PC-3 (cell line): ENCODE measurements at places on chromosomes 3 and 15.

GRCh38 chr15:89023311-89023961 lies 64.8 kb upstream of the ABHD2 start:
- no peak for DNase-seq

DNA sequence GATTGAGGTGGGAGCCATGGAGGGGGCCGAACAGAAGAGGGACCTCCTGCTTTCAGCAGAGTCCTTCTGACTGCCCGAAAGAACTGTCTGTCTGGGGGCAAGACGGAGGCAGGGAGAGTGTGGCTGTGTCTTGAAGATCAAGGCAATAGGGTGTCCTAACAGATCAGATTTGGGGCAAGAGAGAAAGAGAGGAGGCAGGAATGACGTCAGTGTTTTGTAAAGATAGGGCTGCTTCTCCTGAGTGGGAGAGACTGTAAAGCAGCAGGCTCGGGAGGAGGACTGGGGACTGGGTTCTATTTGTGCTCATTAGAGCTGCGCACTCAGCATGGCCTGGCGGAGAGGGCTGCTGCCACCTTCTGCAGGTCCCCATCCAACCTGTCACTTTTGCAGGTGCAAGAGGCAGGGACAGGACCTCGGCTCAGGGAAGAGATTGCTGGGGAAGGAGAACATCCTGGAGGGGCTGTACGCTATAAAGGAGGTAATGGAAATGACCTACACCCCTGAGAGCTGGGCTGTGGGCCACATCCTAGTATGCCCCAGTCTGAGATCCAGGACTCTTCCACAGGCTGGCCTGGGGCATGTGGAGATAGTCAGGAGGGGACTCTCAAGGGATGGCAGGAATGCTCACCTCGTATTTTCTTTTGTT lies 29.0 kb upstream of the FGD5 start:
- DNase-seq, result no peak

DNA sequence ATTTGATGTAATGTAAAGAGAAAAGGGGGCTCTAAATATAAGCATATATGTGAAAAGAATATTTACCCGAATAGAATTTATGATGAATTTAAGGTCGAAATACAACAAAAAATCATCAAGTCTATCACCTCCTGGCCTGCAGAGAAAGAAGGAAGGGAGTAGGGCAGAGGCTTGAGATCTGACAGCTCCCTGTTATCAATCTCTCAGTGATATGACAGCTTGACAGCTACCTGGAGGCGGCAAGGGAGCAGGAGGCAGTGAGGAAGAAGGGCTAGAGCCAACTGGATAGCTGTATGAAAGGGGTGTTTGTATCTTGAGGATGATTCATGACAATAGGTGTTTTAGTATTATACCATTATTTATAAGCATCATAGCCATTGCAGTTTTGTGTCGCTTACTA lies 299.8 kb upstream of the DNAJC19 start:
- no peak for DNase-seq

DNA sequence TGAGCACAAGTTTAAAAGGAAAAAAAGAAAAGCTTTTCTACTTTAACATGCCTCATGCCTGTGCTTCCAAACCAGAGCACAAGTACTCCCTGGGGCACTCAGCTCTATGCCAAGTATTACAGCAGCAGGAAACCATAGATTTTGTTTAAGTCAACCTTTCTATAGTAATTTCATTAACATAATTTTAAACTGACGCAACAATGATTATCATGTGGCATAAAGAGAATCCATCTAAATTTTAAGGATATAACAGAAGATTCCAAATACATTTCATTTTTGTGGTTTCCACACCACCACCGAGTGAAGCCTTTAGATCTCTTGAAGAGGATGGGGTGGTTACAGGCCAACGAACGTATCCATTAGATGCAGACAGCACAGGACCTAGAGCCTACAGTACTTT lies 112.1 kb downstream of the TNIK start:
- no peak for DNase-seq

DNA sequence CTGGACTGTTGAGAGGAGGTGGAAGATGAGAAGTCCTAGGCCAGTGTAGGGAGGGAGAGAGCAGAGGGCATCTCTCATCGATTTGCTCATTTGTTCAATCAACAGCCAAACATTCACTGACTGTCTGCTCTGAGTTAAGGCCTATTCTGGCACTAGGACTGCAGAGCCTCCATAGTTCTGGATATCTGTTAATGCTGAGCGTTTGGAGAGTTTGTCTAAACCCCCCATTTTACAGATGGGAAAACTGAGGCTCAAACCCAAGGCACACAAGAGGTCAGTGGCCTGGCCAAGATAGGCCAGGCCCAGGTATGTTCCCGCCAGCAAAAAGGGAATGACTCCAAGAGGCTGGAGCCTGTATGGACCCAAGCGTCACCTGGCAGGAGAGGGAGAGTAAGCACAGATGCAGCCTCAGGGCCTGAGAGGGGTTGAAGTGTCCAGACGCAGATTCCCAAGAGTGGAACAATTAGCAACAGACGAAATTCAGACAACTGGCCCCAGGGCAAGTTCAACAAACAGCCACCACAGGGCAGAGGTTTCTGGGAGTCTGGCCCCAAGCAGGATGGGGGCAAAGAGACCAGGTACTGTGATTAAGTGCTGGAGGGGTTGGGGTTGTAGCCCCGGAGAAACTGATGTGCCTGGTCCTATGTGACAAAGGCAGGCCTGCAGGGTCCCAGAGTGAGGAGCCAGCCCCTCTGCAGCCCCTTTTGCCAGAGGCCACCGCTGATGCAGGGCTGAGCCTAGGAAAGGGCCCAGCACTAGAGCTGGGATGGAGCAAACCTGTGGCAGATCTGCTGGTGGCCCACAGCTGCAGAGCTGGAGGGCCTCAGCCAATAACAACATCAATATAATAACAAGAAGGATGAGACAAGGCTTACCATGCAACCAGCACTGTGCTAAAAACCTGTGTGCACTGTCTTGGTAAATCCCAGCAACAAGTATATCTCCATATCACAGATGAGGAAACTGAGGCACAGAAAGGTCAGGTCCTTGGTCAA lies 245.1 kb upstream of the TLE3 start:
- DNase-seq, result no peak

- no peak for DNase-seq
Measured at GRCh38 chr3:187673012-187673411, 2.8 kb upstream of the SST start.

DNA sequence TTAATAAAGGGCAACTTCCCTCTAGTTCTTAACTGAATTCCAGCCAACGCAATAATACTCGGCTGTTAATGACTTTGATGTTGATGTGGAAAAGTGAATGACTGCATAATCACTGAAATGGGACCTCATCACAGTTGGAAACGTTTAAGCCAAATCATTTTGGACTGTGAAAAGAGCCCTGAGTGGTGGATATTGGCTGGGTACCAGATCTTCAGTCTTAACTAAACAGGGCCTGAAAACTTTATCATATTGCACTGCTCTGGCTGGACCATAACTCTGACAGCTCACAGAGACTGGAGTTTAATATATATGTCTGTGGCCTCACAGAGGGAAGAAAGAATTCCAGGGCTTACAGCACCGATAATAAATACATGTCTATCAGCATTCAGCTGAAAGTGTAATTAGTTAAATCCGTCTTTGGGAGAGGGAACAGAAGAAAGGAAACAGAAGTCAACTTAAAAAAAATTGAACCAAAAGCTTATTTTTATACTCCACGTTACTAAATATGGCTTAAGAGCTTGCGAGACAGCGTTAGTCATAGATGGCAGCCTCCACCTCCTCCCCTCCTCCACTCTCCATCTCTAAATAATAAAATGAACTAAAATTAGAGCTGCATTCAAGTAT lies 222.3 kb upstream of the CDIN1 start:
- no peak for DNase-seq

GRCh38 chr3:116288485-116288884 lies 156.8 kb downstream of the LSAMP start:
- DNase-seq, result no peak

- DNase-seq, result no peak
Measured at GRCh38 chr3:65550137-65550536, 488.6 kb downstream of the MAGI1 start.
